DMS153 (cell line): ENCODE measurements at places on chromosomes 6 and 20.
A peak's percentile ranks its signal among the peaks of the same experiment; 100 is the strongest.

- DNase-seq: no peak
Measured at GRCh38 chr6:137424251-137424650, 69.9 kb downstream of the OLIG3 start.

DNA sequence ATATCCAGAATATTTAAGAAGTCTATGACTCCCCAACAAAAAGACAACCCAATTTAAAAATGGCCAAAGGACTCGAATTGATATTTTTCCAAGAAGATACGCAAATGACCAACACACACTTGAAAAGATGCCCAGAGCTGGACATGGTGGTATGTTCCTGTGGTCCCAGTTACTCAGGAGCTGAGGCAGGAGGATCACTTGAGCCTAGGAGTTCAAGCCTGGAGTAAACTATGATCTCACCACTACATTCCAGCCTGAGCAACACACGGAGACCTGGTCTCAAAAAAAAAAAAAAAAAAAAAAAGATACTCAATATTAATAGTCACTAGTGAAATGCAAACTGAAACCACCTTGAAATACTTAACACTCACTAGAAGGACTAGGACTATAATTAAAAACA, 12.2 kb upstream of the ARMC2 start:
- no peak for DNase-seq

GRCh38 chr20:49367113-49367512, 89.3 kb upstream of the ZNFX1 start:
- no peak for DNase-seq

DNA sequence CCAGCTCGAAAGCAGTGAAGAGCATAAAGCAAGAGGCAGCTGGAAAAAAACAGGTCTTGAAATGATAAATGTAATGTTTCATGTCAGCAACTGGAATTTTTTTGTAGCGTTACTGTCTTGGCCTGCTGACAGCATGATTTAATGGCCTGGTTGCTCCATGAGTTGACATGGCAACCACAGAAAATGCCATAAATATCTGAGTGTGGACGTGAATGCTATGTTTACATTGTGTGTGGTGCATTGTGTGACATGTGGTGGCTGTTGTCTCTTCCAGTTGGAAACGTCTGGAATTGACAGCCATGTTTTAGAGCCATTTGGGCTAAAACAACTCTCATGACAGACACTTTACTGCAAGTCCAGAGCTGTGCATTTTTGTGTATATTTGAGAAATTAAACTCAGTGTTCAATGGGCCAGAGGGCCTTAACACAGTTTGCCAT, 170.0 kb downstream of the FOXA2 start:
- peak; percentile 17 for DNase-seq

- no peak for DNase-seq
Measured at GRCh38 chr6:28618898-28619555, 93.3 kb downstream of the GPX5 start.

DNA sequence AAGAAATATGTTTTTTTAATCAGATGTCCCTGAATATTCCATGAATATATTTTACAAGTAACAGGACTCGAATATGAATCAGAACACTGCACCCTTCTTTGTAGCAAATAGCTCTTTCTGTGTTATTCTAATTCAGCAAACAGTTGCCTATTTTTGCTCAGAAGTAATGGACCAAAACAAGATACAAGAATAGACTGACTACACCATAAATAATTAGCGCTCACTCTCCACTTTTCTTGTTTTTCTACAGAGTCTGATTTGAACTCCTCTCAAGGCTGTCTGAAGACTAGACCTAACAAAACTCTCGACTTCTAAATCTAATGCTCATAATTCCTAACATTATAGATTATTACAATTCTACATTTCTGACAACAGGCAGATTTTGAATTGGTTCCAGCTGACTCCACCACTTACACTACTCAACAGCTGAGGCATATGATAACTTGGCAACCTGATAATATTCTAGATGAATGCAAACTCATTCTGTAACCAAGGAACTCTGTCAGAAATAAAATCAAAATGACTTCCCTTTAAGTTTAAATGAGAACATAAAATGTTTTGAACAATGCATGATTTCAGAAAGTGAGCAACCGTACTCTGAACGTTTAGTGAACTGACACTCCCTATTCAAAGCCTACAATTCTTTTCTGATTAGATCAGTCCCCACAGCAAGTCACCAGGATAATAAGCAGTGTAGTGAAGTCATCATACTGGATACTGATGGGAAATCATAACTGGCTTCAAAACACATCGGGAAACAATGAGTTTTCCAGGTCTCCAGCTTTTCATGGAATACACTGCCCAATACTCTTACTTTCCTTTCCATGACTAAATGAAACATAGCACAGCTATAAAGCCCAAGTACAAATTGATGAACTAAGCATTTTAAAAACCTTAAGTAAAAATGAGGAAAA, 114.2 kb upstream of the BEND6 start:
- DNase-seq: peak; percentile 39

DNA sequence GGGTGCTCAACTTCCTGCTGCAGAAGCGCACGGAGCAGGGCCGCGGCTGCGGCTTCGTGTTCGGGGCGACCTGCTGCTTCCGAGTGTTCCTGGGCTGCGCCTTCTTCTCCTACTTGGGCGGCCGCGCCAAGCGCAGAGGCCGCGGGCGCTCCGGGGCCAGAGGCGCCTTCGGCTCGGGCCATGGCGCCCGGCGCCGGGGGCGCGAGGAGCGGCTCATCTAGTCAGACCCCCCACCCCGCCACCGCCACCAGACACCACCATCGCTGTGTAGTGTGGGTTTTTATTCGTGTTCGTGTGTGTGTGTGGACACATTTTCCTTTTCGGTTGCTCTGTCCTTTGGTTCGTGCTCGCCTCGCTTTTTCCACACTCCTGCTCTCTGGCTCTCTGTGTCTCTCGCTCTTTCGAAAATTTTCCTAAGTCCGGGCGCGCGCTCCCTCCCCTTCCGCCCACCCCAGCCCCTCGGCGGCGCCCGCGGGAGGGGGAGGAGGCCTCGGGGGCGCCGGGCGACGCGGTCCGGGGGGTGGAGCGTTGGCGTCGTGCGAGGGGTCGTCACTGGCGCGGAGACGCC, 38.1 kb downstream of the GNAS start:
- DNase-seq: peak; percentile 55

- no peak for DNase-seq
Measured at GRCh38 chr6:154359161-154359574, 2.6 kb upstream of the IPCEF1 start.

GRCh38 chr6:152695372-152696045, 2.2 kb upstream of the MYCT1 start:
- DNase-seq: no peak

DNA sequence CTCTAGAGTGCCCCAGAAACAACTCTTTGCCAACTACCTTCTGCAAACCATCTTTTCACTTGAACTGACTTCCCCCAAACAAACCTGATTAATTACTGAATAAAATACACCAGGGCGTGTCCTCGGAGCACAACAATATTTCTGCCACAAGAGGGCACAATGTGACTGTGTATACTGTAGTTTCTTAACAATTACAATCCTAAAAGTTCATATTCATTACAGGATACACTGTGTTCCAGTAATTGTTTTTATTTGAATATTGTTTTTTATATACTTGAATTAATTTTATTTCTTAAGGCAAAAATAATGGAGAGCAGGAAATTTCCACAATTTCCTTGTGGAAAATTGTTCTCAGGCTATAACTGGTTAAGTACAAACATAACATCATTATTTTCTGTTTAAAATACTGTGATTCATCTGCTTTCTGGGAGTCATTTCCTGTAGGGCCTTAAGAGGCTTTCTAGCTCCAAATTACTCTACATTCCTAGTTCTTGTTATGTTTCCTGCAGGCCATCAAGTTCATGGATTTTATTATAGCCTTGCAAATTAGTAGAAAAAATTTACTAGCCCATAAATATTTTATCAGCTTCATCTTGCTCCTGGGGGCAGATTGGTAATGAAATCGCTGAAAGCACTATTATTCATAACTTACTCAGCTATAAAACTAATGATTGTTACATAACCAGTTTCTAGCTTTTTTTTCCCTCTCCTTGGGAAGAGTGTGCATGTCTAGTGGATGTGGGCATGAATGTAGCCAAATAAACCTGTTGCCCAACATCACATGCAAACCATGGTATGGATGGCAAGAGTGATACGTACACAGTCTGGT, 51.9 kb upstream of the SLC22A16 start:
- peak; percentile 16 for DNase-seq

GRCh38 chr6:114592506-114592905, 249.7 kb upstream of the HS3ST5 start:
- no peak for DNase-seq

DNA sequence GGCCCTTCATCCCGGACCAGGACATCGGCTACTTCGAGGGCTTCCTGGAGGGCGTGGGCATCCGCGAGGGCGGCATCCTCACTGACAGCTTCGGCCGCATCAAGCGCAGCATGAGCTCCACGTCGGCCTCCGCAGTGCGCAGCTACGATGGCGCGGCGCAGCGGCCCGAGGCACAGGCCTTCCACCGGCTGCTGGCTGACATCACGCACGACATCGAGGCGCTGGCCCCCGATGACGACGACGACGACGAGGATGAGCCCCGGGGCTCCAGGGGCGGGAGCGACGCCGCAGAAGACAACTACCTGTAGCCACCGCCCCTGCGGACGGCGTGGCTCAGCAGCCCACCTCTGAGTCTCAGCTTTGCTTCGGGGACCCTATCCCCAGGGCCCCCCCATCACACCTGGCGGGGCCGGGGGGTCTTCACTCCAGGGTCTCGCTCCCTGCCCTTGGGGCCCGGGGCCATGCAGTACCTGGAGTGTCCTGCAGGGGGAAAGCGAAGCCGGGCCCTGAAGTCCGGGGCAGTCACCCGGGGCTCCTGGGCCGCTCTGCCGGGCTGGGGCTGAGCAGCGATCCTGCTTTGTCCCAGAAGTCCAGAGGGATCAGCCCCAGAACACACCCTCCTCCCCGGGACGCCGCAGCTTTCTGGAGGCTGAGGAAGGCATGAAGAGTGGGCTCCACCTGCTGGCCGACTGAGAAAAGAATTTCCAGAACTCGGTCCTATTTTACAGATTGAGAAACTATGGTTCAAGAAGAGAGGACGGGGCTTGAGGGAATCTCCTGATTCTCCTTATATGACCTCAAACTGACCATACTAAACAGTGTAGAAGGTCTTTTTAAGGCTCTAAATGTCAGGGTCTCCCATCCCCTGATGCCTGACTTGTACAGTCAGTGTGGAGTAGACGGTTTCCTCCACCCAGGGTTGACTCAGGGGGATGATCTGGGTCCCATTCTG, 20.8 kb upstream of the HCK start:
- peak; percentile 52 for DNase-seq

- no peak for DNase-seq
Measured at GRCh38 chr6:8953310-8953709, 518.0 kb upstream of the SLC35B3 start.

GRCh38 chr6:101011186-101011585, 130.1 kb upstream of the ASCC3 start:
- peak; percentile 36 for DNase-seq

GRCh38 chr6:102085257-102085656, 691.7 kb downstream of the GRIK2 start:
- no peak for DNase-seq

DNA sequence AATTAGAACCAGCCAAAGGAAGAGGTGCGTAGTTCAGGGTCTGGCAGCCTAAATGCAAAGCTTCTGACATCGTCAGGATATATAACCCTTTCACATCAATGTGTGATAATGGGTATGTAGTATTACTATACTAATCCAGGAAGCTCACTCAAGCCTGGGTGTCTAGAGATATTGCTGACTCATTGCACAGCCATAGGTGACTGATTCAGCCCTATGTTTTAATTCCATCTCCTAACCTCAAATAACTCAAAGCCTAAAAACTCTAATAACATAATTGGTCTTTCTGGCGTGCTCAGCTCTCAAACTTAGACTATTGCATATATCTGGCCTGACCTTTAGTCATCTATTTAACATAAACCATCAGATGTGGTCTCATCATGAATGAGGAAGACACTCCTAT, 658.4 kb downstream of the TBC1D32 start:
- DNase-seq: no peak

GRCh38 chr6:116580198-116580597, 8.9 kb downstream of the RWDD1 start:
- DNase-seq: no peak

- DNase-seq: no peak
Measured at GRCh38 chr6:126127659-126128058, 141.3 kb downstream of the TRMT11 start.

GRCh38 chr20:43190332-43190953, 737 bp upstream of the PTPRT start:
- no peak for DNase-seq

DNA sequence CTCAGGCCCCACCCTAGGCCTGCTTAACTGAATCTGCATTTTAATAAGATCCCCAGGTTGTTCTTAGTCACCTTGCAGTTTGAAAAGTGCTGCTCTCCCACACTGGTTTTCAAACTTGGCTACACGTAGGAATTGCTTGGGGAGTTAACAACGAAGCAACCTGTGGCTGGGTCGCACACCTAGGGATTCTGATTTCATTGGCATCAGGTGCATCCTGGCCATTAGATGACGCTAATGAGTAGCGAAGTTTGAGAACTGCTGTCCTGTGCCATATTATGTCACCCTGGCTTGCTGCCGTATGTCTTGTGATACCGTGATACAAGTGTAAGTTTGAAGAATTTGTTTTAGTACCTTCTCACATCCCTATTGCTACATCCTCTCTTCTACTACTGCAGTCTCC, 28.2 kb upstream of the FUCA2 start:
- DNase-seq: no peak

DNA sequence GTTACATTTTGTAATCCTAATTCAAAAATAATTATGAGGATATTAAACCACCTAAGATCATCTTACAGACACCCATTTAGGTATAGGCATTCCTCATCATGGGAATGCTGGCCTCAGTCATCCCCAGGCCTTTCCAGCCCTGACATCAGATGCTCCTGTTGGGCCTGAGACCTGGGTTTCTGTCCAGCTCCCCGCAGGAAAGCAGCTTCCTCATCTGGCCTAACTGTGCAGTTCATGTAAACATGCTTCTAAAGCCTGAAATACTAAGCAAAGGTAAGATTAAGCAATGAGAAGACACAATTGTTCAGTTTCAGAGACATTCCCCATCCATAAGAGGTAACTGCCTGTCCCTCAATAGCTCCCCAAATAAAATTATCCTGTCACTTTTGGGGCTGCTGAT, 19.0 kb downstream of the ETV7 start:
- DNase-seq: no peak

- DNase-seq: no peak
Measured at GRCh38 chr6:116390581-116390980, 19.8 kb downstream of the DSE start.

DNA sequence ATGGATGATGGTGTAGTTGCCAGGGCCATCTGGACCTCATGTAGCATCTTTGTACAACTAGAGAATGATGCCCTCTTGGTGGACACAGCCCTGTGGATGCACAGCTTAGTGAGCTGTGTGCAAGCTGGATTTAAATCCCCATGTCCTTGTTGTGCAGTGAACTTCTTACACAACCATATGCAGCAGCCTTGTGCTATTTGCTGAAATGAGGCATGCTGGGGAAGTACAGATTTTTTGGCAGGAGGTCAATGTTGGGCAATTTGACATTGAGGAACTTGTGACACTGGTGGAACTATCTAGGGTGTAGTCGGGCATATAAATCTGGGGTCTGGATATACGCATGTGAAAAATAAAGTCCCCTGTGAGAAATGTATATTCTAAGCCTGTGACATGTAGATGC, 5.8 kb upstream of the CDC5L start:
- no peak for DNase-seq

GRCh38 chr6:55882718-55883569, 7.6 kb upstream of the BMP5 start:
- DNase-seq: no peak

GRCh38 chr6:162478192-162478671, 249.3 kb downstream of the PRKN start:
- DNase-seq: no peak

GRCh38 chr6:26280407-26280806, 84.6 kb upstream of the BTN3A2 start:
- DNase-seq: no peak

GRCh38 chr6:116714296-116714695, 33.3 kb downstream of the KPNA5 start:
- DNase-seq: no peak
